ENCODE measurements at places on chromosomes 2 and 18.

DNA sequence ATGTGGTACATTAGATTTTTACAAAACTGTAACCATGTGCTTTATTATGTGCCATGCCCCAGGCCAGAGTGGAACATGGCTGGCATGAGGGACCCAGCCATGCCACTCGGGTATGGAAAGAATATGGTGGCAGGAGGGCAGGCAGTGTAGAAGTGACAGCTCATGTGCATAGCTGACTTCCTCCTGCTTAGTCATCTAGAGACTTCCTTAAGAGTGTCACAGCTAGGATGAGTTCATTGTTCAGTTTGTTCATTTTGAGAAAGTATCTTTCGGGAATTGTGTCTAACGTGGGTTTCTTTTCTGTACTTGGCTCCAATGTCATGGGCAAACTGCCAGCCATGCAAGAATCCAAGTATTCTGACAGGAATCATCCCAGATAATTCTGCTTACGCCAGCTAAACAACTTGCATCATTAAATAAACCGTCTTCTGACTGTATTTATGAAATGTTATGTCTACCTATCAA is 94.3 kb upstream of the ITGB6 start:
- no peak for DNase-seq

DNA sequence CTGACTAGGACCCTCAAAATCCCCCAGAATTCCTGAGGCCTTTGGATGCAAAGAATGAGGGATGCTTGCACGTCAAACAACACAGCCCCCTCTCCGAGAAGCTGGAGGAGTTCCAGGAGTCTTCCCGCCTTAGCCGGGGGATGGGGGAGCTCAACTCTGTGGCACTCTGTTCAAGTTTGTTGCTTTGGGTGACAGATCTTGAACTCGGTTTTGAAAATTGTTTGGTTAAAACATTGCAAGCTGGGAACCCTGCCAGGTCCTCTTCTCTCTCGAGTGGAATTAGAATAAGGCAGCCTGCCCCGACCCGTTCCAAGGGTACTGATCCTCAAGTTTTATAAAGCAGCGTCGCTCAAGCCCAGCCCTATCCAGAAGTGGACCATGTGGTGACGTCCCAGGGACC is 244.1 kb downstream of the LOXHD1 start:
- DNase-seq = no peak

DNA sequence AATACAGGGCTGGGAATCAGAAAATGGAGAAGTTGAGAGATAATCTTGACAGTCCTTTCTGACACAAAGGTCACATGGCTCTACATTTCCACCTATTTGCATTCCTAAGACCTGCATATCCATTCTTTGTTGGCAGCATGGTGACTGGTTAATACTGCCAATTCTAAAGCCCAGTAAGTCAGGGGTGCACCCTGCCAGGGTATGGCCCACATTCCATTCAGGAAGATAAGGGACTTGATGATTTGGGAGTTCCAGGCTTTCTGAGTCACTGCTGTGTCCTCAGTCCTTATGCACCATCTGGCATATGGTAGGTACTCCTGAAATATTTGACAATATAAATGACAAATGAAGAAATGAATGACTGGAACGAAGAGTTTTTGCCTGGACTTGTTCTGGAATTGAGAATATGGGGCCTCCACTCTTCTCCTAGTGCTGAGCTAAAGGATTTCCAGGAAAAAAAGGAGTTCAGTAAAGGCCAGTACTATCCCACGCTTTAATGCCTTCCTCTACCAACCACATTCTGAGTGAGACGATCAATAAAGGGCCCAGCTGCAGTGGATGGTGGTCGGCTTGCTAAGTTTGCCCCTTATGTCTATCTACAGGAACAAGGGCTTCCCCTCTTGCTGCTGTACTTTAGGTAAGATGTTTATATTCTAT is 31.7 kb upstream of the EIF2AK3 start:
- no peak for DNase-seq

- DNase-seq = peak; percentile 86
These were observed 66.5 kb upstream of the THUMPD2 start for GRCh38 chr2:39845460-39846146.

- no peak for DNase-seq
These were observed 21.4 kb upstream of the LTBP1 start for GRCh38 chr2:32925283-32925815.

- no peak for DNase-seq
These were observed 111.7 kb downstream of the CDH2 start for GRCh38 chr18:28065031-28065792.

GRCh38 chr18:69717586-69717985 is 230.1 kb downstream of the CD226 start:
- DNase-seq = no peak

- no peak for DNase-seq
These were observed 127.4 kb downstream of the NYAP2 start for GRCh38 chr2:225526760-225527390.

GRCh38 chr18:13684546-13684945 is 41.8 kb downstream of the FAM210A start:
- no peak for DNase-seq

GRCh38 chr2:25701801-25702200 is 28.4 kb upstream of the DTNB start:
- DNase-seq = no peak

DNA sequence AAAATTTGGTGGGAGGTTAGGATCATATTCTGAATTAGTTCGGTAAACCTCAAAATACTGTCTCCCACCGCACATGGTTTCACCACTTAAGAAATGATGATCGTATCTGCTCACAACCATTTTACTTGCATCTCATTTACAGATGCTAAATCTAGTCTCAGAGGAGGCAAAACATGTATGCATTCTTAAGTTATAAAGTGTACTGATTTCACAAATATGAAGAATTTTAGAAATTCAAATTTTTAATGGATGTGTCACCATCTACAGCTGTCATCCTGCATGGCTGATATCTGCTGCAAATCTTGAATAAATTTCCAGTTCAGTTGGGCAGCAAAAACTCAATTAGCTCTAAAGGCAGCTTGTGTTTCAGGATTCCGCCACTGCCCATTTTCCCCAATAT is 243.3 kb upstream of the KCNJ3 start:
- DNase-seq = no peak

GRCh38 chr2:133755480-133756300 is 187.4 kb upstream of the NCKAP5 start:
- DNase-seq = no peak

- DNase-seq = no peak
These were observed 14.3 kb downstream of the KCNK3 start for GRCh38 chr2:26706616-26707473.

DNA sequence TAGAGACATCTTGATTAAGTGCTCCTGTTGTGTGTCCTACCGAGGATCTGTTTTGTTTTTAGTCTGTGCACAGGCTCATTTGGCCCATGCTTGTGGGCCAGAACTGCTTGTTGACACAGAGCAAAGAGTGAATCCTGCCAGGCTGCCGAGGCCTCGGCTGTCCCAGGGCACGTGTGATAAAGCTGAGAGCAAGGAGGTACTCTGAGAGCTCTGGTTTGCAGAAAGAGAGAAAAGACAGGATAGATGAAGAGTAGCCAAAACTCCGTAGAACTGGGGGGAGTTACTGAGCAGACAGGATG is 175.1 kb downstream of the FAM210A start:
- DNase-seq = no peak

DNA sequence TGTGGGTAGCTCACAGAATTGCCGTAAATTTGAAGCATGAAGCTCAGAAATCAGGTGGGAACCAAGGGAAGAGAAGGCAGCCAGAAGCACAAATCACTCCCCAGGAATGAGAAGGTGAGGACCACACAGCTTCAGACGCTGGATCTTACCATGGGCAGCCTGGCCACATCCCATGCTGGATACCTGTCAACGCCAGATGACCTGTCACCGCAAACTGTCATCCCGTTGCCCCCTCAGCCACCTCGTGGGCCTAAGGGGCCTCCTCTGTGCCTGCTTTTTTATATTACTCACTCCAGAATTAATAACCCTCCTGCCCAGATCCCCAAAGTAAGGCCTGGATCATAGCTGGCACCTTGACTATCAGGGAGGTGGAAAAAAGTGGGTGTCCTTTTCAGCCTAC is 129.9 kb upstream of the MSH6 start:
- no peak for DNase-seq

Measured in RWPE2 (cell line).